ENCODE measurements at places on chromosomes 7 and 10.

DNA sequence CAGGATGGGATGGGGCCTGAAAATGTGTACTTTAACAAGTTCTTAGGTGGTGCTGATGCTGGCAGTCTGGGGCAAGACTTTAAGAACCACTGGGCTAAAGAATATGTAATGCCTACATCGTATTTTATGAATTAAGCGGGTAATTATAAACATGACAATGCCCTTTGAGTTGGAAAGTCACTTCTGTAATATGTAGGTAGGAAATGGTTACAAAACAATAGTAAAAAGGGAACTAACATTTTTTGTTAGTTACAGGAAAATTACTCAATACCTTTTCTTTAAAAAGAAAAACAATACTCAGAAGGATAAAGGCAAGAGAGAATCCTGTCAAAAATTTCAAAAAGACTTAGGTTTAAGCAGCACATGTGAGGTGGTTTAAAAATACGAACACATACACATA is 48.3 kb upstream of the STEAP4 start:
- no peak for DNase-seq

- DNase-seq: no peak
Observed at GRCh38 chr7:55272328-55272727, 92.8 kb upstream of the LANCL2 start.

DNA sequence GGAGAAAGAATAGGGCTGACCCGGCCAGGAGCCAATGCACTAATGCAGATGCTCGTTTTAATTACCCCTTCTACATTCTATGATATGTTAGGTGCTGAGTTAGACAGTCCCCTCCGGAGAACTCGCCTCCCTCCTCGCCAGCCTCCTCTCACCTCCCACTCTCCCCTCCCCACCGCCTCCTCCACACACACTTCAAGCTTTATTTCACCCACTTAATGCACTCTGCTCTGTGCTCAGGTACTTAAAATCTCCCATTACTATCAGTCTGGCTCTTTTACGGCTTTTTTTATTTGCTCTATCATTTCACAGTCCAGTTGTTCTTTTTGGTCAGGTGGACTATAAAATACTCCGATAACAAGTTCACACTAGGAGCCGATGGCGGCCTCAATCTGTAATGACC is 231.6 kb downstream of the TEX36 start:
- no peak for DNase-seq

GRCh38 chr10:26792758-26793495 is 67.8 kb downstream of the ABI1 start:
- no peak for DNase-seq

GRCh38 chr7:127059475-127059874 is 193.3 kb downstream of the GRM8 start:
- DNase-seq: no peak

- no peak for DNase-seq
Observed at GRCh38 chr7:127158659-127159058, 94.1 kb downstream of the GRM8 start.

DNA sequence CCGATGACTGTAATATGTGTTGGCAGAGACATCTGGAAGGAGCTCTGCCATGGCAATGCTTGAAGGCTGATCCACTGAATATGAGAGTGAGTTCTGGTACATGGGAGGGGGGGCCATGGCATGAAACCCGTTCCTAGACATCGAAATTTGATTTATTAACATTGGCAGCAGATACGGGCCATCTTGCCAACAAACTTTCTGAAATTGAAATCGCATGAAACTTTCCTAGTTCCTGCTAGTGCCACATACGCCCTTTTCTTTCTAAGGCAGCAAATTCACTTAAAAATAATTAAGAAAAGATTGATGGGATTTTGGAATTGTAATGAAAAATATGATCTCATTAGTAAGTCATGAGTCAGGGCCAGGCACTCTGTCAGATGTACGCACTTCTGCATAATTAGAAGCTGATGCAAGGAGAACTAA is 91.8 kb upstream of the KMT2C start:
- no peak for DNase-seq

GRCh38 chr10:109928475-109928891 is 5.2 kb upstream of the XPNPEP1 start:
- no peak for DNase-seq

DNA sequence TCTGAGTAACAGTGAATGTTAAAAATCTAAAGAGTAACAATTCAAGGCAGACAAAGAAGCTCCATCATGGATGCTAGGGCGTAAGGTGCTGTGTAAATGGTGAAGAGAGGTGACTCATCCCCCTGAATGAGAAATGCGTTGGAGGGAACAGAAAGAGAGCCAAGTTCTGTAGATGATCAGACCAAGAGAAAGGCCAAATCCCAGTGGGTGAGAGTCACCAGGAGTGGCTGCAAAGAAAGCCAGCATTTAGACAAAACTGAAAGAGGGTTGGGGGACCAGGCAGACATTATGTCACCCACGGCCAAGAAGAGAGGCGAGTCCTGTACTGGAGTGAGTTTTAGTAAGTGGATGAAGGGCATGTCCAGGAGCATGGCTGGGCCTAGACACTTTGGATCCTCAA is 153.1 kb downstream of the TRIL start:
- DNase-seq: no peak

- DNase-seq: no peak
Observed at GRCh38 chr10:79454259-79454658, 8.8 kb upstream of the ZCCHC24 start.

DNA sequence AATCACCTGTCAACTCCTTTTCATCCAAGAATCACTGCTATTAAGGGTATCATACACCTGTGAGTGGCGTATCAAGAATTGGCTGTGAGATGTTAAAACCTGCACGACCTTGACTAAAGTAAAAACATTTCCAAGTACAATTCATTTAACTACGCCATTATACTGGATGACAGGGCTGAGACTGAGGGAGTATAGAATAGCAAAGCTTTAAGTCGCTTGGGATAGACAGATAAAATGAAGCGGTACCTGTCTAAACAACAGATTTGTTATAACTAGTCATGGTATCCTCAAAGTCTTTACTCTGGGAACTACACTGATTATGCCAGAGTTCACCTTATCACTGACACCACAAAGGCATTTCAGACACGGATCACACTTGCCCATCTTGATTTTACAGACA is 366.1 kb upstream of the LRRN3 start:
- DNase-seq: no peak

GRCh38 chr10:104329735-104330134 is 8.5 kb downstream of the ITPRIP start:
- no peak for DNase-seq

Measured in NCI-H1417 treated with DMSO at 0.1 percent for 48 hours (cell line).